ENCODE measurements at places on chromosomes 12 and 14. TPM values are rescaled to one million over a fixed set of nuclear protein-coding genes. Genes with fewer than 3 reads are reported as not detected.

GRCh38 chr12:50934981-50935807 lies 17.1 kb upstream of the HIGD1C start:
- no peak for DNase-seq

Gene INSM2
- not detected for total RNA-seq

Gene KRT2
- not detected for total RNA-seq

DNA sequence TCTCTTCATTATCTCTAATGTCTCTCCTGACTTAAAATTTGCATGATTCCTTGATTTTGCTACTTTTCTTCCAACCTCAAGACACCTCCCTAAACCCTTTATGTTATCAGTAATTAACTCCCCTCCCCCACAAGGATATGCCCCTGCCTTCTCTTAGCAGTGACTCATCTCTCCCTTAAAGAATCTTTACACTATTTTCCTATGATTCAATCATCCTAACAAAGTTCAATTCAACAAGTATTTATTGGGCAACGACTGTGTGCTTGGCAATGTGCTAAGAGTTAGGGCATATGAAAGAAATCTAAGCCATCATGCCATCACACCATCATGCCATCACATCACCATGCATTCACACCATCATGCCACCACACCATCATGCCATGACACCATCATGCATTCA lies 80.1 kb downstream of the ANO2 start:
- no peak for DNase-seq

DNA sequence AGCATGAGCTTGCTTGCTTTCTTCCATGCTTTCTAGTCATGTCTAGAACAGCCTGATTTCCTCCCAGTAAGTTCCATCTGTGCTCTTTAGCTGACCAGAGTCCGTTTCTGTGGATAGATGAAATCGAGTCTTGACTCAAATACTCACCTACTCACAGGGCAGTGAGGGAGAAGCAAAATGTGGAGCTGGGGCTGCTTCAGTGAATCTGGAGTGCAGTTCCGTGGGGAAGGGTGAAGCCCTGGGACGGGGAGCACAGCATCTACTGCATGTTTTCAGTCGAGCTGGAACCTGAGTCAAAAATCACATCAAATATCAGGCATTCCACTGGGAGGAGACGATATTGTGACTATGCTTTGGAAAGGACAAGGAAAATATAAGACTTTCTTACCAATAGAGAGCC lies 70.3 kb upstream of the PRMT8 start:
- no peak for DNase-seq

DNA sequence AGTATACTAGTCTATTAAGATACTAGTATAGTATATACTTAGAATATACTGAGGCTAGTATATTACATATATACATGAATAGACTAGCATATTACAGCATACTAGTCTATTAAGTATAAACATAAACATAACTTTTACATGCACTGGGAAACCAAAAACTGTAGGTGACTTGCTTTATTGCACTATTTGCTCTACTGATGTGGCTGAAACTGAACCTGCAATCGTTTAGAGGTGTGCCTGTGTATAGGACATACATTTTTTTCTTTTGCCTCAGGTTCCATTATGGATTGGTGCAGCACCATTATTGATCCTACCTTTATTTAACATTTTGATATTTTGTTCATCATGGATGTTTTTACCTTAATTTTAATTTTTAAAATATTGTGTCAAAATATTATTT lies 143.2 kb upstream of the RGS6 start:
- DNase-seq = no peak

DNA sequence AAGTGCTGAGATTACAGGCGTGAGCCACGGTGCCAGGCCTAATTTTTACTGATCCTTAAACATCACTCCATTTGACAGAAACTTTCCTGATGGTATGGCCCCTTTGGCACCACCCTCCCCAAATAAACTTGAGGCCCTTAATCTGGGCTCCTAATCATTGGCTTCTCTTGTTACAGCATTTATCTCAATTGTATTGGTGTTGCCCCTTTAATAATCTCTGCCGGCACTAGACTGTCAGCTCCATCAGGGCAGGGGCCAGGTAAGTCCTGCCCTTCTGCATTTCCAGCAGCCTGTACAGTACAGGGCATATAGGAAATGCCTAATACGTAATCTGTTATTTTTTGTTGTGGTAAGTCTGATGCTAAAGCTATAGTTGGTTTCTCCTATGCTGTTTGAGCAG lies 1.2 kb upstream of the IFT81 start:
- DNase-seq = no peak

Gene CPNE6
- total RNA-seq = not detected
